T-helper 9 cell (primary cell): ENCODE measurements at places on chromosomes 13 and 19.
A peak's percentile ranks its signal among the peaks of the same experiment; 100 is the strongest.

GRCh38 chr13:39273953-39274738 lies 235.9 kb downstream of the NHLRC3 start:
- no peak for DNase-seq

GRCh38 chr19:14450168-14450874 lies 17.2 kb downstream of the PKN1 start:
- peak; percentile 31 for DNase-seq

GRCh38 chr13:52906122-52906903 lies 57.9 kb upstream of the PCDH8 start:
- DNase-seq, result no peak

- DNase-seq, result no peak
These were observed 27.5 kb upstream of the ISYNA1 start for GRCh38 chr19:18465214-18465963.

- no peak for DNase-seq
These were observed 14.0 kb upstream of the TMPRSS9 start for GRCh38 chr19:2345794-2346663.

DNA sequence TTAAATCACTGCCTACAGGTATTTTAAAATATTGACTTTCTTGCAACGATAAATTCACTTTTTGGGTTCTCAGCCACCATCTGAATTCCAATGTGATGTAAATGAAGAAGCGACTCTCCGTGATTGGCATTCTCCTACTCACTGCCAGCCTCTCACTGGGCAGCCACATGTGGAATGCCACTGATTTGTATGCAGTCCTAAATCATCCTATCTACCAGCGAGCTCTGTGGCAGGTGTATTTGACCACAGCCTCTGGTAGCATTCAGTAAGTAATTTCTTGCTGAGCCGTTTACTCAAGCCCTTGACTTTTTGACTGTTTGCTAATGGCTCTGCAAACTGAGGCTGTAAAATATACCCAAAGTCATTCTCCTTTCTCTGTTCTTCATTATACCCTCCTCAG lies 559.0 kb upstream of the SLC10A2 start:
- no peak for DNase-seq

GRCh38 chr19:53639471-53639870 lies 7.7 kb downstream of the DPRX start:
- DNase-seq, result no peak

- DNase-seq, result no peak
These were observed 178.8 kb upstream of the RFC3 start for GRCh38 chr13:33639158-33639557.

DNA sequence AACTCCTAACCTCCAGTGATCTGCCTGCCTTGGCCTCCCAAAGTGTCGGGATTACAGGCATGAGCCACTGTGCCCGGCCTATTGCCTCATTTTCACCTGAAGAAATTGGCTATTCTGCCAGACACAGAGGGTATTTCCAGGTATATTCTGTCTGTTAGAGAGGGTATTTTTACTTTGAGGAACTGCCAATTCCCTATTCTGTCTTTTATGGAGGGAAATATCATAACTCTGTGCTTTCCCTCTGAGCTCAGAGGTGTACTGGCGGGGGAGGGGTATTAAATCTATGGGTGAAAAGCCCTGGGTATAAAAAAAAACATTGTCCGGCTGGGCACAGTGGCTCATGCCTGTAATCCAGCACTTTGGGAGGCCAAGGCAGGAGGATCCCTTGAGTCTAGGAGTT lies 24.8 kb downstream of the TSKS start:
- DNase-seq, result no peak

DNA sequence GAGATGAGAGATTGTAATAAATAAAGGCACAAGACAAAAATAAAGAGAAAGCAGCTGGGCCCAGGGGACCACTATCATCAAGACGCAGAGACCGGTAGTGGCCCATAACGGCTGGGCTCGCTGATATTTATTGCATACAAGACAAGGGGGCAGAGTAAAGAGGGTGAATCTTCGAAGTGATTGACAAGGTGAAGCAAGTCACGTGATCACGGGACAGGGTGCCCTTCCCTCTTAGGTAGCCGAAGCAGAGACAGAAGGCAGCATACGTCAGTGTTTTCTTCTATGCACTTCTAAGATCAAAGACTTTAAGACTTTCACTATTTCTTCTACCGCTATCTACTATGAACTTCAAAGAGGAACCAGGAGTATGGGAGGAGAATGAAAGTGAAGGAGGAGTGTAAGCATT lies 4.6 kb upstream of the PRKCG start:
- no peak for DNase-seq
